ENCODE measurements at places on chromosomes 2 and 18.
A peak's percentile ranks its signal among the peaks of the same experiment; 100 is the strongest.

- peaks cover 1% of the 10 kb centered on the region for H3K36me3 ChIP-seq
- no peaks in the 10 kb centered on the region for H3K27me3 ChIP-seq
- H3K4me3 ChIP-seq, result no peak overlapping the region
- no peak overlapping the region for H3K27ac ChIP-seq
- DNase-seq, result no peak
- peaks cover 9% of the 10 kb centered on the region for H3K4me1 ChIP-seq
These were observed 35.7 kb upstream of the POLE4 start for GRCh38 chr2:74922592-74923227.

DNA sequence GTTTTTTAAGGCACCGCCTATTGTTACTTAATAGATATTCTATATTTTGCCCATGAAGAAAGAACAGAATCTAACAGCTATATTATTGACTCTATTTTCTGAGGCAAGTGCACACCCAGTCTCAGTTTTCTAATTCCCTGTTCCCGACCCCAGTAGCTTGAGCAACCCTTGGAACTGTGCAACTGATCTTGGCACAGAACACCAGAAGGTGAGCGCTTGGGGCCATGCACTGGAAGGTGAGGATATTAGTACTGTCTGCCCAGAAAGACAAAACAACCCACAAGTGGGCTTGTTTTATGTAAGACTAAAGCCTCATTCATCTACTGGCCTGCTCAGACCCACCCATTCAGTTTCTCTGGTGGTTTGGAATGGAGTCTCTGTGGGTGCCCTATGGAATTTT lies 188.8 kb upstream of the LINC00305 start:
- DNase-seq, result no peak
- H3K4me1 ChIP-seq, result no peaks in the 10 kb centered on the region
- no peak overlapping the region for H3K4me3 ChIP-seq
- H3K27me3 ChIP-seq, result no peaks in the 10 kb centered on the region

- no peaks in the 10 kb centered on the region for H3K36me3 ChIP-seq
- peaks cover 53% of the 10 kb centered on the region for H3K4me1 ChIP-seq
- H3K27ac ChIP-seq, result peak overlapping the region; percentile 82
- H3K27me3 ChIP-seq, result no peaks in the 10 kb centered on the region
These were observed 22.0 kb downstream of the AP1S3 start for GRCh38 chr2:223815186-223815883.

DNA sequence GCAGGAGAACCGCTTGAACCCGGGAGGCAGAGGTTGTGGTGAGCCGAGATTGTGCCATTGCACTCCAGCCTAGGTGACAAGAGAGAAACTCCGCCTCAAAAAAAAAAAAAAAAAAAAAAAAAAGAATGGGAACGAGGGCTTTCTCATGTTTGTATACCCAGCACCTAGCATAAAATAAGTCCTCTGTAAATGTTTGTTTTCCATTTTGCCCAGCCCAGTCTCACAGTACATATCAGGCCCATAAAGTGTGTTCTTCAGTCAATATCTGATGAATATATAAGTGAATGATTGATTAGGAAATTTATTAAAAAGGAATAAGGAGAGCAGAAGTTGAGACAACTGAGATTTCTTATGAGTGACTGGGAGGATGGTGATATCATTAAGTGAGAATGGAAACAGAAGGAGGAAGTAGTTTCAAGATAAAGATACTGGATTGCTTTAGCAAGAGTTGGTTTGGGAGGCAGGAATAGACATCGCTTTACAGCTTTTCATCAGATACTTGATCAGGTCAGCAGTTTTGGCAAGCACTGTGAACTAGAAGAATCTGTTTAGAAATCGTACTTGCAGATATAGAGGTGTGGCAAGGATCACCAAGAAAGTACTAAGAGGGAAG lies 327.5 kb downstream of the KIAA1328 start:
- H3K36me3 ChIP-seq, result no peaks in the 10 kb centered on the region
- peaks cover 21% of the 10 kb centered on the region for H3K4me1 ChIP-seq
- H3K27ac ChIP-seq, result no peak overlapping the region
- no peak overlapping the region for H3K4me3 ChIP-seq
- H3K27me3 ChIP-seq, result no peaks in the 10 kb centered on the region
- DNase-seq, result no peak

DNA sequence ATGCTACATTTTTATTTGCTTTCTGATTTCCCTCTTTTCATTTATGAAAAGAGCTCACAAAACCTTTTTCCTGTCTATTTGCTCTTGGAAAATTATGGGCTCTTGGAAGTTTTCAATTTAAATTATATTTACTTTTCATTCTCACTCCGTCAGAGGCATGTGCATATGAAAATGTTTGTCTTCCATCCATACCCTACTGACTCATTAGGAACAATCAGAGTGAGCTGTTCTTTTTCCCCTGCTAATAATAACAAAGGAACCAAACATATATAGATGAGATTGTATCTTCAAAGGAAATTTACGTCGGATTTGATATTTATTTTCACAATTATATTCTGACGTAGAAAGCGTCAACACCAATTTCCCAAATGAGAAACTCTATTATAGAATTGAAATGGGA lies 1101.2 kb downstream of the TSN start:
- H3K36me3 ChIP-seq, result no peaks in the 10 kb centered on the region
- no peaks in the 10 kb centered on the region for H3K4me1 ChIP-seq
- DNase-seq, result no peak
- no peak overlapping the region for H3K27ac ChIP-seq
- no peaks in the 10 kb centered on the region for H3K27me3 ChIP-seq

DNA sequence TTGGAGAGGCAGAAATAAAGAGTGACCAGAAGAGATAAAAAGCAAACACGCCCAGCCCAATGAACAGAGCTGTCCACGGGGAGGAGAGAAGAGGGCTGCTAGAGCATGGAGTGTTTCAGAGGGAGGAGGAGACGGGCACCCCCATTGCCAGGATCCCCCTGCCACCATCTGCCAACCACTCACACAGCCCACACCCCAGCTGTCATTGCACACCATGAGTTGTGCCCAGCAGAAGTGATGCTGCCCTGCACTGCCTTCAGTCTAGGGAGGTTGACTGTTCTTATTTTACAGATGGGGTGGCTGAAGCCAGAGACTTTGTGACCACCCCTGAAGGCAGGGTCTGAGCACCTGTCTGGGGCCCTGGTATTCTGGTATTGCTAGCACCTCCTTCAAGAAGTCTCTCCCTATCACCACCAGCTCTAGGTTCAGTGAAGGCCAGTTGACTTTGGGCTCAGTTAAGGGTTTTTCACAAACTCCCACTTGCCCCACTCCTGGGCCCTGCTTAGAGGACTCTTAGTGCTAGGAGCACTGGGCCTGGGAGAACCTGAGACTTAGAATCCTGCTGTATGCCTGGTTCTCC lies 2.4 kb downstream of the FABP1 start:
- H3K36me3 ChIP-seq, result peaks cover 2% of the 10 kb centered on the region
- no peak for DNase-seq
- peaks cover 46% of the 10 kb centered on the region for H3K27me3 ChIP-seq
- H3K27ac ChIP-seq, result no peak overlapping the region
- no peak overlapping the region for H3K4me3 ChIP-seq
- H3K4me1 ChIP-seq, result no peaks in the 10 kb centered on the region

DNA sequence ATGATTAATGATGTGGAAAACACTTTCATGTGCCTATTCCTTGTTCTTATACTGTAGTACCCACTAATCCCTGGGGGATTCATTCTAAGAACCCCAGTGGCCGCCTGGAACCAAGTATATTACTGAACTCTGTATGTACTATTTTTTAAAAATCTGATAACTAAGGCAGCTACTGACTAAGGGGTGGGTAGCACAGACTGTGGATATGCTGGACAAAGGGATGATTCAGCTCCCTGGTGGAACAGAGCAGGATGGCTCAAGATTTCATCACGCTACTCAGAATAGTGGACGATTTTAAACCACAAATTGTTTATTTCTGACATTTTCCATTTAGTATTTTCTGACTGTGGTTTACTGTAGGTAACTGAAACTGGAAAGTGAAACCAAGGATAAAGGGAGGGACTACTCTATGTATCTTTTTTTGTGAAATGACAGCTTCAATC lies 41.8 kb upstream of the CDC42EP3 start:
- no peak overlapping the region for H3K4me3 ChIP-seq
- no peak for DNase-seq
- H3K27me3 ChIP-seq, result no peaks in the 10 kb centered on the region

- H3K4me3 ChIP-seq, result no peak overlapping the region
- H3K27me3 ChIP-seq, result peaks cover 13% of the 10 kb centered on the region
- H3K27ac ChIP-seq, result no peak overlapping the region
- H3K4me1 ChIP-seq, result peaks cover 11% of the 10 kb centered on the region
- no peaks in the 10 kb centered on the region for H3K36me3 ChIP-seq
- DNase-seq, result peak; percentile 74
These were observed 108.5 kb upstream of the ID2 start for GRCh38 chr2:8573234-8573941.

GRCh38 chr2:99217929-99218501 lies 37.0 kb downstream of the MRPL30 start:
- peaks cover 4% of the 10 kb centered on the region for H3K36me3 ChIP-seq
- H3K27ac ChIP-seq, result no peak overlapping the region
- no peaks in the 10 kb centered on the region for H3K4me1 ChIP-seq
- H3K4me3 ChIP-seq, result no peak overlapping the region

- H3K27ac ChIP-seq, result peak overlapping the region; percentile 6
- H3K27me3 ChIP-seq, result peaks cover 2% of the 10 kb centered on the region
- H3K4me3 ChIP-seq, result no peak overlapping the region
- peaks cover 21% of the 10 kb centered on the region for H3K4me1 ChIP-seq
- no peaks in the 10 kb centered on the region for H3K36me3 ChIP-seq
These were observed 132.6 kb upstream of the RBBP8 start for GRCh38 chr18:22800551-22800951.

- no peak for DNase-seq
- H3K27me3 ChIP-seq, result no peaks in the 10 kb centered on the region
- no peak overlapping the region for H3K27ac ChIP-seq
- no peaks in the 10 kb centered on the region for H3K36me3 ChIP-seq
- H3K4me1 ChIP-seq, result no peaks in the 10 kb centered on the region
- no peak overlapping the region for H3K4me3 ChIP-seq
These were observed 5.1 kb downstream of the SERPINB11 start for GRCh38 chr18:63707816-63708215.

GRCh38 chr2:162316590-162316989 lies 1.9 kb downstream of the IFIH1 start:
- H3K4me3 ChIP-seq, result no peak overlapping the region
- peaks cover 7% of the 10 kb centered on the region for H3K27me3 ChIP-seq
- H3K36me3 ChIP-seq, result no peaks in the 10 kb centered on the region
- no peak overlapping the region for H3K27ac ChIP-seq

DNA sequence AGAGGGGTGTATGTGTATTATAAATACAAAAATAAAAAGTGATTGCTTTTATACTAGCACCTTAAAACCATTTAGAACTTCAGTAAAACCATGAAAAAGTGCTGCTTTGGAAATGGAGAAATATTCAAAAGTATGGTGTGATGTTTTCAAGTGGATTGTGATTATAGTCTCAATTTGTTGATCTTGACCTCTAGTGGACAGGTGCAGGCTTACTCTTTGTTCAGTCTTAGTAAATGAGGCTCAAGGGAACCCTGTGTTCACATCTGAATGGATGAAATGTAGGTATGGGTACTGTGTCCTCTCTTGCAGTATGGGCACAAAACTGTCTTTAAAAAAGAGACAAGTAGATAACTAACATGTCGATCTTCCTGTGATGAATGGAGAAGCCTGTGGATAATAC lies 145.8 kb downstream of the MCFD2 start:
- no peaks in the 10 kb centered on the region for H3K27me3 ChIP-seq
- peak overlapping the region; percentile 1 for H3K27ac ChIP-seq
- H3K4me3 ChIP-seq, result no peak overlapping the region

GRCh38 chr18:80227472-80227871 lies 19.8 kb downstream of the PARD6G start:
- DNase-seq, result no peak
- no peak overlapping the region for H3K4me3 ChIP-seq
- no peaks in the 10 kb centered on the region for H3K36me3 ChIP-seq
- no peaks in the 10 kb centered on the region for H3K27me3 ChIP-seq

- peaks cover 11% of the 10 kb centered on the region for H3K4me1 ChIP-seq
- H3K27ac ChIP-seq, result no peak overlapping the region
- DNase-seq, result no peak
- peaks cover 1% of the 10 kb centered on the region for H3K36me3 ChIP-seq
These were observed 109.7 kb downstream of the RGPD3 start for GRCh38 chr2:106358521-106358920.

- peak overlapping the region; percentile 51 for H3K4me3 ChIP-seq
- H3K27me3 ChIP-seq, result peaks cover 30% of the 10 kb centered on the region
- H3K27ac ChIP-seq, result no peak overlapping the region
- no peaks in the 10 kb centered on the region for H3K36me3 ChIP-seq
- DNase-seq, result peak; percentile 86
These were observed 607 bp downstream of the LAMA3 start for GRCh38 chr18:23689616-23690504.

DNA sequence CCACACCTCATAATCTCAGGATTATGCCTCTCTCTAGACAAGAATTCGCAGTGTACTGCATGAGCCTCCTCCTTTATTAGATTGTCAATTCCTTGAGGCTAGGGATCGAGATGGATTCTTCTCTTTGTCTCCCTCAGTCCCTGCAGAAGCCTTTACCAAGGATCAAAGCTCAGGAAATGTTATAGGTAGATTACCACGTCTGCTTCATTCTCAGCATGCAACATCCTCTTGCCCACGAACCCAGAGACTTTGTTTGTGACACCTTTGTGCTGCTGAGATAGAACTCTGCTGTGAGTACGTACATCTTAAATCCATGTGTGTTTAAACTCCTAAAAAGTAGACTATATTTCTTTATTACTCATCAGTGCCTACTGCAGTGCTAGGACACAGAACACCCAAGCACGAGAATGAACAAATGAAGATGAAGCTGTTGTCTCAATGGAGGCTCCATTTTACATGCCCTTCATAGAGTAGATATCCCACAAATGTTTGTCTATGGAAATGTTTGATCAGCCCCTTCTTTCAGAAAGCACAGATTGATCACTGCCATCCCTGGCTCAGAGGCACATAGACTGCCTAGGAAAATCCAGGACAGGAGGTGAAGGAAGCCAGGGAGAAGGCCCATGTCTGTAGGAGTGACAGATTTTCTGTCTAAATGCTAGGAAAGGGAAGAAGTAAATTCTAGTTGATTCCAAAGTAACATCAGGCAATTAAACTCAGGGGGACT lies 98.8 kb upstream of the KLHL29 start:
- H3K36me3 ChIP-seq, result no peaks in the 10 kb centered on the region
- H3K4me1 ChIP-seq, result peaks cover 49% of the 10 kb centered on the region
- DNase-seq, result no peak
- H3K27ac ChIP-seq, result peak overlapping the region; percentile 95
- H3K4me3 ChIP-seq, result no peak overlapping the region

- no peak for DNase-seq
- H3K4me1 ChIP-seq, result peaks cover 15% of the 10 kb centered on the region
- H3K4me3 ChIP-seq, result no peak overlapping the region
- no peaks in the 10 kb centered on the region for H3K27me3 ChIP-seq
- no peak overlapping the region for H3K27ac ChIP-seq
These were observed 44.1 kb upstream of the SLC14A2 start for GRCh38 chr18:45571195-45571594.

- H3K4me1 ChIP-seq, result no peaks in the 10 kb centered on the region
- no peaks in the 10 kb centered on the region for H3K36me3 ChIP-seq
- no peak for DNase-seq
- H3K4me3 ChIP-seq, result no peak overlapping the region
- H3K27me3 ChIP-seq, result peaks cover 32% of the 10 kb centered on the region
These were observed 1.1 kb downstream of the IL1F10 start for GRCh38 chr2:113068706-113069485.

Data from chondrocyte (in vitro differentiated cells).